Stimulated activated CD4-positive, alpha-beta T cell treated with anti-CD3 and anti-CD28 coated beads, Interleukin-15, amount 100 ng/mL, for 1 hour (primary cell): ENCODE measurements at places on chromosomes 3 and 15.

- DNase-seq = no peak
Observed at GRCh38 chr3:44954304-44954703, 21.7 kb downstream of the ZDHHC3 start.

DNA sequence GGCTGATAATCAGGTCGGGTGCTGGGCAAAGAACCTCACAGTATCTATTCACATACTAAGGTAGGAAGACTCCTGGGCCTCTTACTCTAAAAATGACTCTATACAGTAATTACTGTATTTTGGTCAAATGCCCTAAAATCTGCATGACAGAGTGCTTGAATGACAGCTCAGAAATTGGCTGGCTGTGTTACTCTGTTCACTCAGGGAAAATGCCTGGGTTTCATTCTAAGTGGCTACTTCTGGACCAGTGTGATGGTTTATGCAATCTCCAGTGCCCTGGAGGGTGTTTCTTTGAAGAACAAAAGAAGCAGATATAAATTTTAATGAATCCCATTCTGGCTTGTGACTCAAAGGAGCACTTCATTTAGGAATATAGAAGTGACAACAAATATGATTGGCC, 2.2 kb downstream of the GABRR3 start:
- DNase-seq = no peak

- no peak for DNase-seq
Observed at GRCh38 chr15:70200511-70201424, 103.1 kb upstream of the TLE3 start.

- DNase-seq = peak; percentile 18
Observed at GRCh38 chr3:59450946-59451763, 401.3 kb upstream of the CFAP20DC start.

GRCh38 chr3:67075295-67075694, 77.2 kb downstream of the KBTBD8 start:
- DNase-seq = no peak

DNA sequence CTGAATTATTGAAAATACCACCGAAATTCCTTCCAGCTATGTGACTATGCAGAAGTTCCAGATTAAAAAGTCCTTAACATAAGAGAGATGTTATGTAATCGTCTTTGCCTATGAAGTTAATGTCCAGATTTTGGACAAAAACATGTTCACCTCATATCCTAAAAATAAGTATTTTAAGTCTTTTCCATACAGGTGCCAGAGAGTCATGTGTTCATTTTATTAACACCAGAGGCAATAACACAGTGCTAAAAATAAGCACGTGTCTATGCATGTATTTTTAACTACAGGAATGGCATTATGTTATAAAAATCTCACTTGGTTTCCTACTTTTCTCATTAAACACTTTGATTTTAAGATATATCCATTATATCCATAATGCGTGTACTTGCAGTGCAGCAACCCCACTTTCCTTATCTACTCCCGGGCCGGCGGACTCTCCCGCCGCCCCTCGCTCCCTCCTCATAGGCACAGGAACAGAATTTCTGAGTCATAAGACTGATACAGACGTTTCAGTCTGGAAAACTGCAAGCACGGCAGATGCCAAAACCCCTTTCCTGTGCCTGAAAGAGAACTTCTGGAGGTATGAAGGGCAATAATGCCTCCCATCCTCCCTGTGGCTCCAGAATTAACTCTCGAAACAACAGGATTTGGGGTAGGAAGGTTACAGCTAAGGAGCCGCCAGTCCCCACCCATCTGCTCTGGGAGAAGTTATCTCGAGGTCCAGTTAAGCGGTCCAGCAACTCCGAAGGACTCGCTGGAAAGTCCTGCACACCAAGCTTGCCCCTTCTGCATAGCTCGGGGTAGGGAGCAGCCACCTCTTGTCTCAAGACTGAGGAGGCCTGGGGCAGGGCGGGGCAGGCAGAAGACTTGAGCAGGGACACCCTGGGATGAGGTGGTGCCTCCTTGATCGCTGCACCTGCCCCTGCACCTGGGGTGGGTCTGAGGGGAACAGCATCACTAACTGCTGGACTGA, 22.3 kb upstream of the PSTPIP1 start:
- DNase-seq = no peak

DNA sequence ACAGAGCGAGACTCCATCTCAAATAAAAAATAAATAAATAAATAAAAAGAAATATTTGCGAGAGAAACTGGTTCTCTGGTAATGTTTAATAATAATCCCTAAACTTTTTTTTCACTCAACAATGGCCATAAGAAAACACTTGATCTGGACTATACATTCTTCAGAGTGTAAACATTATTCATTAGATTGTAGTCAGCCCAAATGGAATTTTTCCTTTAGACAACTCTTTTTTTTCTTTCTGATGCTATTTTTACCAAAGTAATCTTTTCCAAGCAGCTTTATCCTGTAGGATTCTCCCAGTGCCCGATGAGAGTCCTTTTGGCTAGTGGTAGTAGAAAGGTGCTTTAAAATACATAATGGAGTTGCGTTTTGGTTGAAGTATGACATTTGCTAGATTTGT, 90.4 kb downstream of the NEDD4 start:
- DNase-seq = no peak

DNA sequence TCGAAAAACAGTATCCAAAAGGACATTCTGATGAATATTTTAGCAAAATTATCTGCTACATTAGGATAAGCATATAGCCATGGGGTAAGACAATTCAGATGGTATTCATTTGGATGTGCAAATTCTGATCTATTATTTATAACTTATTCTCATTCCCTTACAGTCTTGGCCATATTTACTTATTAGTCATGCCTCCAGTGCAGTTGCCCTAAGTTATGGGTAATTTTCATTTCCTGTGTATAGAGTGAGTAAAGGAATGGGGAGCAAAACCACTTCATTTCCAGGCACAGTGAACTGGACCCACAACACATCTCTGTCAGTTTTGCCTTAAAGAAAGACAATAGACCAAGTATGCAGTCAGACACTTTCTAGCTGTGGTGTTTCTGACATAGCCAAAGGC, 134.3 kb downstream of the POLQ start:
- no peak for DNase-seq

DNA sequence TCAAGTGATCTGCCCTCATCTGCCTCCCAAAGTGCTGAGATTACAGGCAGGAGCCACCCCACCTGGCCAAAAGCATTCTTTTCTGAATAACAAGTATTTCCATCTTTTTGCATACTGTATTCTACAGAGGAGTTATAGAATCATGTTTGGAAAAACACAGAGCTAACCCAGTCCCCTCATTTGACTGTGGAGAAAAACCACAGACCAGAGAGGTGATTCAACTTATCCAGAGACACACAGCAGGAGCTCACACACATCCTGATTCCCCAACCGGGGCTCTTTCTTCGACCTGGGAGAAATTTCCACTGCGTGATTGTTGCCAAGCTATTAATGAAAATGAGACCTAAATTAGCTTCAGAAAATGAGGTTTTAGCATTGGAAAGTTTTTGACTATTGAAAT, 176.1 kb upstream of the TLE3 start:
- DNase-seq = no peak

DNA sequence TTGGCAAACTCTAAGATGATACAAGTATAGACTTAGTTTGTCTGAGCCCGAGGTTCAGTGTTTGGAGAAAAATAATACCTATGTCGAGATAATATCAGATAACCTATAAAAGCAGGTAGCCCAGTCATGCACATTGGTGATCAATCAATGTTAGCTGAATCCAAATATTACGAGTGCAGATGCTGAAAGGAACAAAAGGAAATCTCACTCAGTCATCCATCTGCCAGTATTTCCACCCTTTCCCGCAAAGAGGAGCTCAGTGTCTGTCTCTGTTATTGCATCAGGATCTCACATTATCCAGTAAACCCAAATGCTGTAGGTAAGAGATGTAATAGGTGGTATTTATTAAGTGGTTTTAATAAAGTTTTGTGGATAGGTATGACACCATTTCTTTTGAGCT, 251.2 kb upstream of the CTDSPL start:
- no peak for DNase-seq

DNA sequence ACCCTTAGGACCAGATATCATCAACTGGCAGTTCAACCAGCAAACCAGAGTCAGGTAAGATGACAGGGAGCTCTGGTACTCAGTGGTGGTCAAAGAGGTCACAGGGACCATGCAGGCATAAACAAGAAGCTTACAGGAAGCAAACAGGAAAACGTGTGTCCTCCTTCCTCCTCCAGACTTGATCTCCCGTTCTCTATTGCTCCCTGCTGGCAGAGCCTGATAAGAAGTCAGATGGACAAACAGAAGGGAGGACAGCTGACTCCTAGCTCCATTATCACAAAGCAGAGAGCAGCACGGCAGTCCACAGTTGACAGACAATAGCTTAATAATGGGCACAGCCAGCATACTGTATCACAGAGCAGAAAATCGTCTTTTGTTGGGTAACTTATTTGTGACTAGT, 156.5 kb upstream of the SLC2A2 start:
- DNase-seq = no peak

- no peak for DNase-seq
Observed at GRCh38 chr3:103862415-103862814, 1427.6 kb downstream of the ZPLD1 start.

GRCh38 chr3:72129501-72130094, 344.6 kb upstream of the PROK2 start:
- no peak for DNase-seq

DNA sequence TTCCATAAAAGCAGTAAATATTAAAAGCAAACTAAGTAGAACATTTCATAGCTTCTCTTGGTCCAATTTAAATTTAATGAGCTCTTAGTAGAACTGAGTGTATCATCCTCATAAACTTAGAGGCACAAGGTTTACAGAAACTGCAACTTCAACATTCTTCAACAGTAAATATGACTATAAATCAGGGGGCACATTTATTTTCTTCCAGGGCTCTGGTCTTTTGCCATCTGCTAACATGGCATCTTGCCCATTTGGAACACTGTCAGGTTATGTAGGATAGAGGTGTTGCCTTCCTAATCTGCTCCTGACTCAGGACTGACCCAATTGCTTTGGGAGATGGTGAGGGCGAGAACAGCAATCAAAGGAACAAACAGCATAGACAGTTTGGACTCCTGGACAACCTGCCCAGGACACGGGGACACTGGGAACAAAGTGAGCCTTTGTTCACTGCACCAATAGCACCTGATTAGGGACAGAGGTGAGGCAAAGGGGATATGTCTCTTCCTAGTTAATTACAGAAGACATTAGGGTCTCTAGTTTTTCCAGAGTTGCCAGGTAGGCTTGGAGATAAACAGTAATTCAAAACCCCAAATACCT, 610.2 kb upstream of the ROBO2 start:
- no peak for DNase-seq

- no peak for DNase-seq
Observed at GRCh38 chr3:108620250-108620649, 30.7 kb downstream of the DZIP3 start.
